ENCODE measurements at places on chromosomes 1 and 21.

GRCh38 chr1:209134001-209134400, 449.5 kb upstream of the CAMK1G start:
- no peak for DNase-seq

DNA sequence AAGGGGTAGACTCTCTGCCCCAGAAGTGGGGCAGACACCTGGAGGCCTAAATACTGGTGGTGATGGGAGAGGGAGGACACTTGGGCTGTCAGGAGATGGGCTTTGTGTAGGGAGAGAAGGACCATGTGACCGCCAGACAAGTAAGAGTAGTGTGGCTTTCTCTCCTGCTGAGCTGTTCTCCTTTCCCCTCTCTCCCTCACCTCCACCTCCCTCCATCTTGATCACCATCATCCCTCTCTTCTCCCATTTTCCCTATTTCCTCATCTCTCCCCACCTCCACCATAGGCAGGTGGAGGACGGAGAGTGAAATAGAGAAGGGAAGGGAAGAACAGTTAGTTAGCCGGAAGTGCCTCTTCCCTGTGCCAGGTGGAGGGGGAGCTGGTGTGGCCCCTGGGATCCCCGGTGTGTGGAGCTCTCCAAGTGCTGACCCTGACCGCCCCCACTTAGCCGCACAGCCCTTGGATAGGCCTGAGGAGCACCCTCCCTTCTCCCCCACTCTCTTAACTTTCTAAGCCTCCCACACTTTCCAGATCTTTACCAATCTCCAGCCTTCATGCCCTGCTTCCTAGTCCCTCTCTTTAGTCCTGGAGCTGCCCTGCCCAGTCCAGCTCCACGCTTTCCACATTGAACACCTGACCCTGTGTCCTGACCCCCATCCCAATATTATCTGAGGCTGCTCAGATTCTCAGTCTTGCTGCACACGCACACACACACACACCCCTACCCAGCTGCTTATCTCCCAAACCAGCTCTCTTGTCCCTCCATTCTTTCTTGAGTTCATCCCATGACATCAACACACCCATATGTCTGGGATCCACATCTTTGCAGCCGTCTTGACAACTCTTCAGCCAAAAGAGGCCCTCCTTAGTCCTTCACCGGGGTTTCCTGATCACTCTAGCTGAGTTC, 1.5 kb downstream of the CELF3 start:
- no peak for DNase-seq

- no peak for DNase-seq
Measured at GRCh38 chr21:45108808-45109781, 34.7 kb downstream of the ADARB1 start.

DNA sequence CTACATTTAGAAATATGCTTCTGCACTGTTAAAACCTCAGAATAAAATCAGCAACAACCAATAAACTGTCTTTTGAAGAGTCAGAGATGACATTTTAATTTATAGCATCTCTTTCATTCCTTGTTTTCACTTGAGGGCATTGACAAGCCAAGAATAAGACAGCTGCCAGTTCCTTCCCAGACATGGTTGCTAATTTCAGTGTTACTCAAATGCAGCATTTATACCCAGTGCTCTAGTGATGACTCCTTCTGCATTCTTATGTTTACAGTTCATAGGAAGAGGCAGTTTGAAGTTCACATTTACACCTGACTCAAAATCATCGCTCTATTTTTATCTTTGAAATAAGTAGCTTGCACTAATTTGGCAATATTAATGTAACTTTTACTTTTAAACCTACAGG, 44.9 kb downstream of the PLA2G4A start:
- no peak for DNase-seq

- DNase-seq, result no peak
Measured at GRCh38 chr1:41641475-41641814, 157.0 kb upstream of the EDN2 start.

GRCh38 chr1:29201595-29202051, 19.9 kb upstream of the SRSF4 start:
- DNase-seq, result no peak
